Retina (tissue), 1 donor: ENCODE measurements at places on chromosomes 7 and 10.

- DNase-seq: no peak
Measured at GRCh38 chr10:89926736-89927135, 225.3 kb downstream of the KIF20B start.

GRCh38 chr7:54116956-54117355 is 425.2 kb upstream of the VSTM2A start:
- no peak for DNase-seq

DNA sequence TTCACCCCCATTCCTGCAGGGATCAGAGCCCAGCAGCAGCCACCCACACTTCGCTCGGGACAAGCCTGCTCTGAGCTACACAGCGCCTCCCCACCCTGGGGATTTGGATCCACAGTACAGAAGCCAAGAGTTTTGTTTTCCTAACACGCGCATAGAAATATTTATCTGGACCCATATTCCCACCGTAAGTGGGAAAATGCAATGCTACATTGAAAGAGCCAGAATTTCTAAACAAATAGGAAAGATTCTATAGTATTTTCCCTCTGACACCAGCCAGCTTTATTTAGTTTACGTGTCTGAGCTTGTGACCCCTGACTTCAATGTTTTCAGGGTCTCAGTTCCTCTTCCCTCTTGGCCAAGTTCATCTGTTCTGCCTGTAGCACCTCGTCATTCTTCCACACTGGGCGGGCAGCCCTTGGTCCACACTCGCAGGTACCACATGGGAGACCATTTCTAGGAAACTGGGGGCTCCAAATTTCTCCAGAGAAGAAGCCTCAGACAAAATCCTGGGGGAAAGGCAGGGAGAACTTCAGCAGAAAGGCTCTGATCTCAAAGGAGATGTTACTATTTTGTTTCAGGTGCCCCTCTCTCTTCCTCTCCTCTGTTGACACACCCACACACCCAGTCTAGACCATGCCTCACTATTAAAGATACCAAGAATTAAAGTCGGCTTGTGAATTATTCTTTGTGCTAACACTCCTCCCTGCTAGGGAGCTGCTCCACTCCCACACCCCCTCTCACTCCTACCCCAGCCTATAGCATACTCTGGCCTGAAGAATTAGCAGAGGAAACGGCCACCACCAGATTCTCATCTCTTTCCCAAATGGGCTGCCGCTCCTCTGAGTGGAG is 116.0 kb upstream of the PCGF5 start:
- DNase-seq: no peak

DNA sequence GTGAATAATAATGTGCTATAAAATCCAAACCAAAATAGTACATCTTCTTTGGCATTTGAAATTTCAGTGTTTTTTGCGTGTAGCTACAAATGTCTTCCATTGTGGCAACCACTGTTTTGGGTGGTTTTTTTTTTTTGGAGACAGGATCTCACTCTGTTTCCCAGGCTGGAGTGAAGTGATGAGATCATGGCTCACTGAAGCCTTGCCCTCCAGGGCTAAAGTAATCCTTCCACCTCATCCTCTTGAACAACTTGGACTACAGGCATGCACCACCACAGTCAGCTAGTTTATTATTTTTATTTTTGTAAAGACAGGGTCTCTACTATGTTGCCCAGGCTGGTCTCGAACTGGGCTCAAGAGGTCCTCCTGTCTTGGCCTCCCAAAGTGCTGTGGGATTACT is 455.1 kb downstream of the AUTS2 start:
- no peak for DNase-seq
